ENCODE measurements at places on chromosomes 1 and 21. TPM values are rescaled to one million over a fixed set of nuclear protein-coding genes. Genes with fewer than 3 reads are reported as not detected.

GRCh38 chr1:85289207-85289847, 12.9 kb upstream of the BCL10 start:
- no peak for DNase-seq

The FAM177B gene
- total RNA-seq: not detected

- DNase-seq: no peak
Observed at GRCh38 chr1:23989263-23989662, 9.1 kb upstream of the SRSF10 start.

GRCh38 chr1:101993710-101994109, 3.0 kb downstream of the OLFM3 start:
- no peak for DNase-seq

GRCh38 chr1:85344256-85344694, 67.8 kb upstream of the BCL10 start:
- peak; percentile 77 for DNase-seq

The EFNA1 gene
- 6.4 TPM for total RNA-seq

DNA sequence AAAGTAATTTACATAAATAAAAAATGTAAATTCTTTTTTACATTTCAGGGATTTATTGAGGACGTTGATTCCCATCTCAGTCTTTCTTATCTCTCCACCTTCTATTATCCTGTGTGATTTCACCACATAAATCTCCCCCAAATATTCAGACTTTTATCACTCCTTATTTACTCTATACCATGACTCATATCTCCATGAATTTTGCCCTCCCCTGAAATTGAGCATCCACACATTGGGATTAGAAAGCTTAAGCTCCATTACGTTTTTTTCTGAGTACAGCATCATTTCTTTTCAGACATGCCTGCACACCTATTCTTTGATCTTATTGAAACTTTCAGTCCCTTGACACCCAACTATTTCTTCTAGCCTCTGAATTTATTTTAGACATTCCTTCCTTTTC, 111.2 kb downstream of the IFI44 start:
- DNase-seq: no peak

DNA sequence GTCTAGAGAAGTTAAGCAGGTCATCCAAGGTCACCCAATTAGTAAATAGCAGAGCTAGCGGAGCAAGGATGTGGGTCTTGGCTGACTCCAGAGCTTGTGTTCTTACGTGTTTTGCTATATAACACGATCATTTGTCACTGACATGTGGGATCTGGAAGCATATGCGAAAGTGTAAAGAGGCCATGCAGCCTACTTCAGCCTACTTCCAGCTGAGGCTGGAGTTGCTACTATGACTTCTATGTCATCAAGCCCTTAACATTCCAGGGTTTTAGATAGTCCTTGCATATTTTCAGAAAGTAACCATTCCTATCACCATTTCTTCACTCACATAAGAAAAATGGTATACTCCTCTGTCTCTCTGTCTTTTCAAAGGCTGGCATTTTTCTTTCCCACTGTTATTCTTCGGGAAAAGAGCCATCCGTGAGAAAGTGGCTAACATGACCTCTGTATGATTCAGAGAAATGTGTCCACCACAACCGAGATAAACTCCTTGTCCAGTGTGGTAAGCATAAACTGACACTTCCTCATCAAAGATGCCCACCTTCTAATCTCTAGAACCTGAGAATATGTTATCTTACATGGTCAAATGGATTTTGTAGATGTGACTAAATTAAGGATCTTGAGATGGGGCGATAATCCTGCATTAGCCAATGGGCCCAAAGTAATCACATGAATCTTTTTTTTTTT, 24.0 kb upstream of the ABL2 start:
- DNase-seq: no peak

DNA sequence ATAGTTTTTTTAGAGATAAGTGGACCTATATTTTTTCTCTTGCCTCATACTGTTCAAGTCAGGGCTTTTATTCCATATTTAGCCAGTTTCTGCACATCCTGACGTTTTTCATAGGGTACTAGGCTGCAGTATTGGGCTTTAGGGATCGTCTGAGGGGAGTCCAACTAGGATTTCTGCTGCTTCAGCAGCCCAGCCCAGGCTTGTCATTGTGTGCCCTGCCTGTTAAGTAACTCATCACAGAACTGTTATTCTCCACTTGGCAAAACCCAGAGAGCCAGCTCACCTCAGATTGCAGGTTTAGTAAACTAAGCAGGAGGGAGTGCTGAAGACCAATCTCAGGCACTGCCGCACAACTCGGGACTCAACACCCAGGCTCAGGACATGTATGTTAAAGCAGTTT, 2.8 kb downstream of the GALNT2 start:
- DNase-seq: no peak

GRCh38 chr1:36397378-36398230, at the start of gene LSM10:
TSS of gene LSM10 (minus strand) at chr1:36397908. CDS start at chr1:36394129, 3,779 bp downstream.
- DNase-seq: peak; percentile 95

DNA sequence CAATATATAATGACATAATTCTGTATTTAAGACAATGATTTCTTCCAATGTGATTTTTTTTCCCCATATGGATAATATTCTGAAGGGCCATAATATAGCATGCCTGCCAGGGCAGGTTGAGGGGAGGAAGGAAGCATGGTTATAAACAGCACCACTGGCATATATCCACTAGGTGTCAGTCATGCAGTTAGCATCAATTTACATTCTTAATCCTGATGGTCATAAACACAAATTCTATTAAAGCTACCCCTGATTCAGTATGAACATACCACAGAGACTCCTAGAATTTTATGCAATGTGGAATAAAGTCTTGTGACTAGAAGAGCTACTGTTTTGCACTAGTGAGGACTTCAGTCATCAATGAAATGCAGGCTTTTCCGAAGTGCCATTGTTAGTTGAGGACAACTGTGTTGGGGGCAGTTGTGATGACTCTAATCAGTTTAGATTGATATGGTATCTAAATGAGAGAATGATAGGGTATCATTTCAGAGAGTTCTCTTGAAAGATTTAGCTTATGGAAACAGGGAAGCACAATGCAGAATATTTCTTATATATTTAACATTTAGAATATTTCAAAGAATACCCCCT, 342.7 kb upstream of the NR5A2 start:
- peak; percentile 19 for DNase-seq

GRCh38 chr1:148161053-148161901, 9.2 kb upstream of the NBPF11 start:
- peak; percentile 46 for DNase-seq

The AMIGO1 gene
- total RNA-seq: 1.1 TPM

The PLA2G2F gene
- total RNA-seq: not detected

The VHLL gene
- total RNA-seq: not detected

GRCh38 chr1:96834986-96835385, 113.4 kb downstream of the PTBP2 start:
- no peak for DNase-seq

The KCNA3 gene
- total RNA-seq: 0.59 TPM

DNA sequence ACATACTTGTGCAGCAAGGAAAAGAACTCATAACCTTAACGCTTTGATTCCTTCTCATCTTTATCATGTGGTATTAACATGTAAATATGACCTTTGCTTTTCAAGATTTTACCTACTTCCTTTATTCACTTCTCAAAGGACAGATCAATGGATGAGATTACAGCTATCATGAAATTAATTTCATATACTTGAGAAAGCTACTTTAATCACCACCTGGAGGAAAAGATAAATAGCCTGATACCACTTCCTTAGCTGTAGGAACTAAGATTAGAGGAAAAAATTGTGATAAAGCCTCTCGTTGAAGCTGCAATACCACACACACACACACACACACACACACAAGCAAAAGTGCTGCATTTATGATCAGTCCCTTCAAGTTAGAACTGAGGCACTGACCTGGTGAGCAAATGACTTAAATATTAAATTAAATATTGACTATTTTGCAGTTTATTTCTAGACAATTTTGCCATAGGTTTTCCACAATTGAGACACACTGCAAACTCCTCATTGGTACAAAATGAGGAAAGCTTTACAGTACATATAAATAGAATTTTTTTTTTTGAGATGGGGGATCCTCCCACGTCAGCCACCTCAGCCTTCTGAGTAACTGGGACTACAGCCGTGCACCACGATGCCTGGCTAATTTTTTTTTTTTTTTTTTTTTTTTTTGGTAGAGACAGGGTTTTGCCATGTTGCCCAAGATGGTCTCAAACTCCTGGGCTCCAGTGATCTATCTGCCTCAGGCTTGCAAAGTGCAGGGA, 27.2 kb upstream of the DMRTB1 start:
- DNase-seq: no peak

GRCh38 chr1:218536296-218536986, 191.3 kb downstream of the TGFB2 start:
- DNase-seq: no peak

The RSPH1 gene
- total RNA-seq: 0.15 TPM

DNA sequence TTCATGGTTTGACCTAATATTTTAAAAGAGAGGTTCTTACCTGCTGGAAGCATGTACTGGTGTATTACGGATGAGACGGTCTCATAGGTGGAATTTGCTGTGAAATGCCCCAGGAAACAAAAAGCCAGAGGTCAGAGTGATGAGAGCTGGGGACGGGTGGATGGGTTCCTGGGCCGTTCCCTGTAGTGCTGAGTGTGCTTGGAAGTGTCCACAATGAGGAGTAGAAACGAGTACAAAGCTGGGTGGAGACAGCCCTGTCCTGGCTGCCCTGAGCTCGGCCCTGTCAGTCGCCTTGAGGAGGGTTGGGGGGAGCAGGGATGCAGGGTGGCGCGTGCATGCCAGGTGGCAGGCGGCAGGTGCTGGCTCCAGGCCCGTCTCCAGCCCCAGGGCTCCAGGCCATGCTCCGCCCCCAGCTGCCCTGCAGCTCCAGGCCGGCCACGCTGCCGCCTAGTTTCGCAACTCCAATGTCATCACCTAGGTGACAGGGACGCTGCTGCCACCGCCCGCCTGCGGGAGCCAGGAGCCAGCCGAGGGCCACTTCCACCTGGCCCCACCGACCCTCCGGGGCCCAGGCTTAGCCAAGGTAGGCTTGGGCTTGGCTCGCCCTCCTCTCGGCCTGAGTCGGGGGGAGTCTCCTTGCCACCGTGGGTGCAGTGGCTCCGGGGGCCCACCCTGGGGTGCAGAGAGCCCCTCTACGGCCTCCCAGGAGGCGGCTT, 16.4 kb downstream of the TP73 start:
- DNase-seq: peak; percentile 90

DNA sequence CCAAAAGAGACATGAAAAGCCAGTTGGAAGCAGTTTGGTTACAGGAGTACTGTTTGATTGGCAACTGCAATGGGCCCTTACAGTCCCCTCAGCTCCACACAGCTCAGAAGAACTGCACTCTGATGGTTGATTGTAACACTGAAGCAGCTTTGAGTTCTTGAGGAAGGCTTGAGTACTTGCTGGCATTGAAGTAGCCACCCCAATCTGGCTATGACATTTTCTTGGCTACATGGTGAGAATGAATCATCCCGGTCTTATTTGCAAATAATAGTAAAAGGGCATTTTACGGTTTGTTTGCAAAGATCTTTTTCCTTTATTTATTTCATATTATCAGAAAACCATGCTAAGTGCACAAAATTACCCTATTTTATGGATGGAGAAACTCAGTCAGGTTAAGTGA, 159.7 kb upstream of the BEND5 start:
- no peak for DNase-seq

The GPR3 gene
- total RNA-seq: 5.8 TPM

- DNase-seq: no peak
Observed at GRCh38 chr1:230938924-230939368, 39.7 kb downstream of the TTC13 start.

- no peak for DNase-seq
Observed at GRCh38 chr1:204027446-204027845, 45.5 kb upstream of the SOX13 start.

The RGSL1 gene
- total RNA-seq: not detected

DNA sequence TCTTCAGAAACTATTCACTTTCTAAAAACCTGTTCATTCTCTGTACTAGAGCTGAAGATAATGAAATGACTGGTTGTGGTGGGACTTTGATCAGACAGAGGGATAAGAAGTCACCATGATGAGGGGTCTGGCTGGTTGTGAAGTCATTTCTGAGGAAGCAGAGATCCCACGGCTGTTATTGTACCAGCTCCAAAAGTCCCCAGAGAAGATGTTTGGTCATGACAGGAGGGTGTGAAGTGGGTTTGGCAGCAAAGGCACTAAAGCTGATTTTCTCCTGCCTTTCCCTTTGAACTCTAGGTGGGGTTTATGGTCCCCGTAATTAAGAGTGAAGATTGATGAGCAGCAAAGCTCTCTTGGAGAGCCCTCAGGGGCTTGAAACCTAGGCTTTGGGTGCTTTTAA, 103.1 kb upstream of the CACHD1 start:
- no peak for DNase-seq

GRCh38 chr1:19814681-19815503, at the start of gene RNF186:
TSS of gene RNF186 (minus strand) at chr1:19815283. CDS start at chr1:19815101, 182 bp downstream.
- no peak for DNase-seq

DNA sequence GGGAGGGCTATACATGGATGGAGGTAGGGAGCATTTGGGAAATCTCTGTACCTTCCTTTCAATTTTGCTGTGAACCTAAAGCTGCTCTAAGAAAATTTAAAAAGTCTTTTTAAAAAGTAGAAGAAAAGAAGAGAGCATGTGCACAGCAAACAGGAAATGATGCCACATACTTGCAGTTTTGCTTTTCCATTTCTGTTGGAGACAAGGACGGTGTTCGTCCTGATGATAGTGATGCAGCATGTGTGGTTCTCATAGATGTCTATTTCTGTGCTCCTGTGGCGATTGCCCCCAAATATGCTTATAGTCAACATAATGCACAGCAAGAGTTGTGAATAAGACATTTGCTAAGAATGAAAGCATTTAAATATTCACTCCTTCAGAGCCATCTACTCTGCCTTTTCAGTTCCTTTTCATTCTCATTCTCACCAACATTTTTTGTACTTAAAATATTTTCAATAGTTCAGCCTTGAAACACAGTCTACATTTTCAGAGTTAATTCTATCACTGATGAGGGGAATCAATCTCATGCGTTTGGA, 66.6 kb downstream of the LRRC8C start:
- DNase-seq: no peak

The C1orf115 gene
- total RNA-seq: 5.8 TPM

DNA sequence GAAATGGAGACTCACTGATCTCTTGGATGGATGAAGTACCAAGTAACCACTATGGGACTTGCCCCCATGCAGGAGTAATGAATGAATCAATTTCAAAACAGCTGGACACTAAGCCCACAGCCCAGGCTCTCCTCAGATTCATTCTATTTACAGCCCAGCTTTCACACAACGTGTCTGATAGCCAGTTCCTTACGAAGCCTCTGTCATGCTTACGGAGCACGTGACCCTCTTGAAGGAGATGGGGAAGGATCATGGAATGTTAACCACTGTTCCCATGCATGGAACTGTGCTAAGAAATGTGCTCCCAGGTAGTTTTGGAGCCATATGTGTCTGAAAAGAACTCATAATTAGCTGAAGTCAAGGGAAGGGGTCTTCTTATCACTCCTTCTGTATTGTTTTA, 124.1 kb downstream of the KIF26B start:
- no peak for DNase-seq
